Right atrium auricular region (tissue), 2 donors: ENCODE measurements at places on chromosomes 2 and 18. TPM values are rescaled to one million over a fixed set of nuclear protein-coding genes. Genes with fewer than 3 reads are reported as not detected.
A peak's percentile ranks its signal among the peaks of the same experiment; 100 is the strongest.

Gene LGALSL
- 15.4 TPM for total RNA-seq

Gene FAM124B
- 1.3 TPM for total RNA-seq

Gene GPR17
- 0.24 TPM for total RNA-seq

DNA sequence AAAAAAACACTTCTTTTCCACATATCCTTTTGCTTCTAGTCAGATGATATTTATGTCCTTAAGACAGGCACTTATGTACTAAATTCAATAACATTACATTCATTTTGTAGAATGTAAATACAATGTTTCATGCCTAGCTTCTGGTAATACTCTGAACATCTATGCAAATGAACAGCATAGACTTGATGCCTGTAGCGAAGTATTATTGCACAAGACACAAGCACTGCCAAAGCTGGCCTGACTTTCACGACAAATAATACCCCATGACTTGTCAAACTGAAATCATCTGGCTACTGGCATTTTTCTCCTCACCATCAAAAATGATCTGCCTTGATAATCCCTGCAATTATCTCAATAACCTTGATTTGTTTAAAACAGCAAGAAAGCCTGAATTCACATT lies 101.3 kb downstream of the L3MBTL4 start:
- no peak for DNase-seq

DNA sequence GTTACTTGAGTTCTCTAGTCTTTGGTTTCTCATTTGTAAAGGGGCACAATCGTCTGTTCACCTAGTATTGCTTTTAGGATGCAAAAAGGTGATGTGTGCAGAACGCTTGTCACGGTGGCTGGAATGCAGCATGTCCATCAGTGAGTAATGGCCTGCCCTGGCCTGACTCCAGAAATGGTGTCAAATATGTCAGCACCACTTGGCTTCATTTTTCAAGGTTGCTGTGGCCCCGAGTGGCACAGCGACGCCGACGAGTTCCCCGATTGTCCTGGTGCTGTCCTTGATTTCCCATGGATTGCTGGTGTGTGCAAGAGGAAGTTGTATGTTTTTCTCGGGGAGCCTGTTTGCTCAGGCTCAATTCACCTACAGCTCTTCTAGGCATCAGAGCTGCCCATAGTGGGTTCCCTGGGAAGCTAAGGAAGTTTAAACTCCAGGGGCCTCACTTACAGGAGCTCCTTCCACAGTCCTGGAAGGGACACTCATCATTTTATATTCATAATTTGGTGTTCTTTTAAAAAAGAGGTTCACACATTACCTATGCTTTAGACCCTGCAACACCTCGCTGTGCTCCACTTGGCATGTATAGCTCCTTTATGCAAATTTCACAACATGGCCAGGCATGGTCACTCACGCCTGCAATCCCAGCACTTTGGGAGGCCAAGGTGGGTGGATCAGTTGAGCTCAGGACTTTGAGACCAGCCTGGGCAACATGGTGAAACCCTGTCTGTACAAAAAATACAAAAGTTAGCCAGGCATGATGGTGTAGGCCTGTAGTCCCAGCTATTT lies 25.6 kb upstream of the ZNF407 start:
- DNase-seq: peak; percentile 61

GRCh38 chr18:44181951-44182747 lies 498.5 kb upstream of the SETBP1 start:
- no peak for DNase-seq
